ENCODE measurements at places on chromosomes 13 and 19. TPM values are rescaled to one million over a fixed set of nuclear protein-coding genes. Genes with fewer than 3 reads are reported as not detected.

CPT1C gene
- total RNA-seq, result 5.1 TPM

- peak; percentile 97 for DNase-seq
Measured at GRCh38 chr19:12913011-12913561, 6.0 kb downstream of the SYCE2 start.

- no peak for DNase-seq
Measured at GRCh38 chr13:79402074-79402635, 3.9 kb downstream of the RBM26 start.

- DNase-seq, result peak; percentile 20
Measured at GRCh38 chr13:89925107-89925506, 1422.4 kb upstream of the MIR17HG start.

- DNase-seq, result no peak
Measured at GRCh38 chr19:1019980-1020867, 699 bp downstream of the TMEM259 start.

DNA sequence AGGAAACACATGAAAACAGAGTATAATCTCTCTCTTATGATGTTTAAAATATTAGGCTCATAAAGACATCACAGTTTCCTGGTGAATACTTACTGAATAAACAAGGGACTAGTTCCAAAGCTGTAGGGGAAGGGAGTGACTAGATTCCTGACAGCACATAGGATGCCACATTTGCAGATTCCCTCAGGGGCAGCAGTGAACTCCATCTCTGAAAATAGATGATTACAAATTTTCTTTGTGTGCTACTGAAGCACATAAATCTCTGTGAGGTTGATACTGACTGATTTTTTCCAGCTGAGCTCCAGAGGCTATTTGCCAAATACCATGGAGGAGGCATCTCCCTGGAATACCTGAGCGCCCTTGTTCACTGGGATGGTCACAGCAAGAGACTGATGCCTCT, 77.3 kb downstream of the FGF9 start:
- DNase-seq, result peak; percentile 20

All from tongue (tissue), 3 donors.